ENCODE measurements at places on chromosomes 3 and 15. TPM values are rescaled to one million over a fixed set of nuclear protein-coding genes. Genes with fewer than 3 reads are reported as not detected.

DNA sequence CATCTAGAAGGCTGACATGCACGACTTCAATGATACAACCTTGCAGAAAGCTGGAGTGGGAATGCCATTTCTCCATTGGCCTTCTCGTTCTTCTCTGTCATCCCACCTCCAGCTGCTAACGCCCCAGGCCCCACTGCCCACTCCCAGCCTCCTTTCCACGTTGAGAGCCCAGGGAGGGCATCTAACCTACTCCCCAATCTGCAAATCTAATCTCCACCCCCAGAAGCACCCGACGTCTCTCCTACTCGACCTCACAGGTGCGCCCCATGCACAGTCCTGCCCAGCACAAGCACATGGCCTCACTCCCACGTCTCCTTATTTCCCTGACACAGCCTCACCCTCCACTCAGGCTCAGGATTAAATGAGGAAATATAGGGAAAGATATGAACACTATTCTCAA is 33.4 kb downstream of the IL12A start:
- no peak for DNase-seq

- no peak for DNase-seq
Measured at GRCh38 chr3:26102376-26102775, 312.5 kb downstream of the OXSM start.

GRCh38 chr15:74630284-74631086 is 14.8 kb downstream of the CLK3 start:
- DNase-seq, result no peak

- DNase-seq, result no peak
Measured at GRCh38 chr3:49028298-49028672, 913 bp downstream of the IMPDH2 start.

DNA sequence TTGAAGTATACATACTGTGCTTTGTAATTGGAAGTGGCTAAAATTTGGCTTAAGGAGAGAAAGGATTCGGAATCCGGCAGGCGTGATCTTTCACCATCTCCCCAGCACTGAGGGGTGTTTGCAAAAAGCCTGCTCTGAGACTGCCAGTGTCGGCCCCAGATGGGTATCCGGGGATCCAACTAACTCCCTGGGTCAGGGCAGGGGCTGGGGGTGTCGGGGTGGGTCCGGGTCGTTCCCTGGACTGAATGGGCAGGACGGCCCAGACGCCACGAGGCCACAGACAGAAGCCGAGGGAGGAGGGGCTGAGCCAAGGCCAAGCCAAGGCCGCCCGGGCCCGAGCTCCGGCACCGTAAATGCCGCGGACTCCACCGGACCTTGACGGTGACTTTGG is 349 bp downstream of the PPIB start:
- DNase-seq, result no peak

GRCh38 chr3:63977893-63978292 is 45.4 kb downstream of the PSMD6 start:
- DNase-seq, result peak; percentile 41

GRCh38 chr15:77821188-77821958 is 188.7 kb upstream of the LINGO1 start:
- DNase-seq, result peak; percentile 57

GRCh38 chr3:10438902-10439610 is 66.3 kb downstream of the ATP2B2 start:
- no peak for DNase-seq

DNA sequence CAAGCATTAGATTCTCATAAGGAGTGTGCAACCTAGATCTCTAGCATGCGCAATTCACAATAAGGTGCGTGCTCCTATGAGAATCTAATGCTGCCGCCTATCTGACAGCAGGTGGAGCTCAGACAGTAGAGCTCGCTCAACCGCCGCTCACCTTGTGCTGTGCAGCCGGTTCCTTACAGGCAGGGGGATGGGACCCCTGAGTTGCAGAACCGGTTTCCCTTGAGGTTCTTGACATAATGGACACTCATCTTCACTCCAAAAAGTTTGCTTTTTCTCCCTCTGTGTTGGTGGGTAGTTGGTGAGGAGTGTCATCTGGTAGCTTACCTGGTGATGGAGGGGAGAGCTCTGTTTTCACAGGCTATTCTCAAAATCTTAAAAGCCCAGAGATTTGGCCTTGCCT is 324.0 kb upstream of the TBL1XR1 start:
- DNase-seq, result no peak

GRCh38 chr3:86938416-86939105 is 52.4 kb downstream of the VGLL3 start:
- peak; percentile 45 for DNase-seq

GRCh38 chr15:85788771-85789495 is 5.8 kb downstream of the KLHL25 start:
- no peak for DNase-seq

DNA sequence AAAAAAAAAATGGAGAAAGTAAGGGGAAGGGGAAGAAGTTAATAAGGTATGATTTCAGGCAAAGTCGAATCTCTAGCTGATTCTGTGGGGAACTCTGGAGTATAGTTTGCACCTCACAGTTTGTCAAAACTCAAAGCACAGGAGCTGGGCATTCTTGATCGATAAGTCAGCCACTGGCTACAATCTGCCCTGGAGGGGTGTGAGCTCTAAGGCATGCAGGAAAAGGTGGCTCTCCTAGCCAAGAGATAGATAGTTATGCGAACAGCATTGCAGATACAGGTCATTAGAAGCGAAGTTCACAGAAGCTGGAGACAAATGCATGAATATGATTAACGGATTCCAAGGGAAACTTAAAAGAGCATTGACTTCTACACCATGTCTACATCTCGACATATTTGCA is 952.6 kb downstream of the AGBL1 start:
- DNase-seq, result no peak

GRCh38 chr15:67031331-67031730 is 34.1 kb upstream of the SMAD3 start:
- DNase-seq, result no peak

- no peak for DNase-seq
Measured at GRCh38 chr3:34053626-34054025, 255.2 kb downstream of the PDCD6IP start.

DNA sequence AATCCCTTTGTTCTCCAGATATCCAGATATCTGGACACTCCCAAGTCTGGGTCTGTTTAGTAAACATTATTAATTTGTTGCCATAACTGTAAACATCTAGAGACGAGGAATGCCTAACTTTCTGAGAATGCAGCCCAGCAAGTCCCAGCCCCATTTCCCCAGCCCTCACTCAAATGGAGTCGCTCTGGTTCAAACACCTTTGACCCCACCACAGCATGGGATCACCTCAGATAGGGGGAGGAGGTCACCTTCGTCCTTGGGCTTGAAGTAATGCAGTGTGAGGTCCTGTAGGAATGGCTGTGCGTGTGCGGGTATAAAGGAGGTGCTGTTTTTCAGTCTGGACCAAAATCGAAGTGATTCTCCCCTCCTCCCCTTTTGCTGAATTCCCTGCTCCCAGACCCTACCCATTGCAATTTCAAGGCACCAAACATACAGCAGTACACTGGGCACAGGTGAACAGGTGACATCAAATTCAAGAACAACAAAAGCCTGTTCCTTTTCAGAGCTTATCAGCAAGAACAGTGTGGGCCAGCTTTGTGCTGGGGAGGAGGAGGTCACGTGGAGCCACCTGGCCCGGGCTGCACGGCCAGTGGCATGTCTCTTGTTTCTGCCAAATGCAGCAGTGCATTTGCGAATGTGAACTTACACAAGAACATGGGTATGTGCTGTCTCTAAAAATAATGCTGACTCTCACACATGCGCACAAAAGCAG is 57.5 kb upstream of the TRPM1 start:
- DNase-seq, result no peak

TERB2 gene
- total RNA-seq, result not detected

CFAP100 gene
- total RNA-seq, result not detected

SPTSSB gene
- total RNA-seq, result not detected

AMT gene
- total RNA-seq, result 0.56 TPM

ALG1L2 gene
- total RNA-seq, result not detected

MEGF11 gene
- total RNA-seq, result not detected

MGA gene
- total RNA-seq, result 21.4 TPM

SNX22 gene
- total RNA-seq, result 0.16 TPM

FANCD2OS gene
- not detected for total RNA-seq

SLC9A9 gene
- 7.4 TPM for total RNA-seq
